ENCODE measurements at places on chromosomes 16 and 17.

GRCh38 chr17:78092794-78093324 lies 35.7 kb downstream of the TMC6 start:
- DNase-seq, result no peak

DNA sequence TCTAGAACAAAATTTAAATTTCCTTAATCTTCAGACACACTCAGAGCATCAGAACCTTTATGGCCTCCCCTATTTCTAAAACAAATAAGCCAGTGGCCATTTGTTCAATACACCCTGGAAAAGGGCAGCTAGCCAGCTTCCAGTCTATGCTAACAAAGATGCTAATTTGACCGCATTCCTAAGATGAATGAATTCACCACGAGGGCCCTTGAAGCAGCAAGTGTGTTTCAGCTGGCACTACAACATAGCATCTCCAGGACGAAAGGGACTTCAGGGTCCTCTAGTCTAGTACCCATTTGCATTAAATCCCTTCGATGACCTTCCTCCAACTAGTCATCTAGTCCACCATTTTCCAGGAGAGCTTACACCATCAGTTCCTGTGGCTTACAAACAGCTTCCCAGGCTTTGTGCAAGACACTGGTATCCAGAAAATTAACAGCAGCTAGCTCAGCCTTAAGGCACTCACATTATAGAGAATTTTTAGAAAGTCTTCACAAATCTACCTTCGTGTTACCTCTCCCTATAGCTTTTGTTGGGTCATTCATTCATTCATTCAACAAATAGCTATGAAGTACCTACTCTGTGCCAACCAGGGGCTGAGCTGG lies 10.9 kb downstream of the KRT37 start:
- DNase-seq, result no peak

GRCh38 chr17:77323413-77324171 lies 182.8 kb downstream of the SEC14L1 start:
- DNase-seq, result peak; percentile 77

DNA sequence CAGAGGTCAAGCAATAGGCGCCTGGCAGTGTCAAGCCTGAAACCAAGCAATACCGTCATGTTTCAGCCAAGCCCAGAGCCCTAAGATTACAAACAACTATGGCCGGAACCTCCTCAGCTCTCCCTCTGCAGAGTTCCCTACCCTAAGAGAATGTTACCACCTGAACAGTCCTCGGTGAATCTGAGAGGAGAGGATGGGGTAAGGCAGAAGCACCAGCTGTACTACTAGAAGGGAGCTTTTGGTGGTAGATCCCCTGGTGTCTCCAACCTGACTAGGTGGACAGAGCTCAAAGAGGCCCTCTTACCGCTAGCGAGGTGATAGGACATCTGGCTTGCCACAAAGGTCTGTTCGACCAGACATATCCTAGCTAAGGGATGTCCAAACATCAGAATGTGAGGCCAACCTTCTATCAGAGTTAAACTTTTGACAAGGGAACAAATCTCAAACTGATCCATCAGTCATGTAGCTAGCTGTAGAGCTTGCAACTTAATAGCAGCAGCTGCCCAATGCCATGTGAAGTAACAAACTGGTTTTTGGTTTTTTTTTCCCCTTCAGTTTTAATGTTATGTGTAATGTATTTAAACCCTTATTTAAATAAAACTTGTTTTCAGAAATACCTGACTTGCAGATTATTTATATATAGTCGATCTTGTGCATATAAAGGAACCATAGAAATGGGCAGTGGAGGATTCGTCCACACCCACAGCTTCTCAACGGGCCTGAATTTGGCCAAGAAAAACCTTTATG lies 2.5 kb downstream of the EIF1 start:
- no peak for DNase-seq

Data from A549 (cell line).